Calu3 (cell line): ENCODE measurements at places on chromosomes 7 and 10. TPM values are rescaled to one million over a fixed set of nuclear protein-coding genes. Genes with fewer than 3 reads are reported as not detected.

Gene CNTNAP2
- total RNA-seq = 0.29 and 1.1 TPM in 2 replicates

GRCh38 chr7:2403718-2404648 lies 572 bp downstream of the CHST12 start:
- no peak overlapping the region for H3K27ac ChIP-seq
- H3K4me1 ChIP-seq = peaks cover 29% of the 10 kb centered on the region
- peak; percentile 67 for DNase-seq
- H3K36me3 ChIP-seq = peaks cover 36% of the 10 kb centered on the region
- H3K4me3 ChIP-seq = peak overlapping the region; percentile 79

- H3K36me3 ChIP-seq = no peaks in the 10 kb centered on the region
- DNase-seq = no peak
- no peak overlapping the region for H3K4me3 ChIP-seq
- H3K27me3 ChIP-seq = no peaks in the 10 kb centered on the region
- no peaks in the 10 kb centered on the region for H3K4me1 ChIP-seq
Measured at GRCh38 chr7:121634356-121634755, 238.2 kb upstream of the FAM3C start.

DNA sequence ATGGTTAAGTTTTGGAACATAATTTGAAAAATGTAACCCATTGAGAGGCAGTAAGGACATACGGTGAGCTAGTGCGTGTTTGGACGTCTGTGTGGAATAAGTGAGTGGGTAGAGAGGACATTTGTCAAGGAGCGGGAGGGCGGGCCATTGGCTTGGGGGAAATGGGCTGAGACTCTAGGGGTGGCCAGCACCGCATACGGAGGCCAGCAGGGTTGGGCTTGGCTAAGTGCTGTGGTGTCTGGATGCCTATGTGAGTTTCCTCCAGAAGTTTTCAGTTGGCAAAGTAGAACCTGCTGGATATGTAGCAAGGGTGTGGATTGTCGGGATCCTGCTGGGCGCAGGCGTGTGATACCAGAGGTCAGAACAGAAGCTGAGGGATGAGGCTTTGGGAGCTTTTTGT lies 103.0 kb downstream of the TCF7L2 start:
- peaks cover 22% of the 10 kb centered on the region for H3K4me1 ChIP-seq
- H3K27me3 ChIP-seq = no peaks in the 10 kb centered on the region
- no peak overlapping the region for H3K27ac ChIP-seq
- no peak overlapping the region for H3K4me3 ChIP-seq
- DNase-seq = no peak

Gene SOSTDC1
- 13.9 and 22.1 TPM in 2 replicates for total RNA-seq

DNA sequence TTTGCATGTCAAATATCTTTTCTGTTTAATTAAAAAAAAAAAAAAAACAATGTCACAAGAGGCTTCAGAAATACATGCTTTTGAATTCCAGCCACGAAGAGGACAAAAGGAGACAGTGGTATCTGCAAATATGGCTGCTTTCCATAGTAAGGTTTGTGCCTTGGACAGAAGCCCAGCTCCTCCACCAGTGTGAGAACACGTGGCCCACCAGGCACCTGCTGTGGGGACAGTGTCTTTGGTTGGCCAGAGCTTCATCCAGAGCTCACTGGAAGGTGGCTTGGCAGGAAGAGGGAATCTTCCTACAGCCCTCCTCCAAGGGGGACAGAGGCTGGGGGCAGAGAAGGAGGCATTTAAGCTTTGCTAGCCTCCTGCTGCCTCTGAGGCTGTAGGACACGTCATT lies 144.6 kb downstream of the GLCCI1 start:
- H3K27ac ChIP-seq = no peak overlapping the region
- H3K4me3 ChIP-seq = no peak overlapping the region
- H3K27me3 ChIP-seq = no peaks in the 10 kb centered on the region
- peaks cover 4% of the 10 kb centered on the region for H3K36me3 ChIP-seq
- H3K4me1 ChIP-seq = no peaks in the 10 kb centered on the region
- no peak for DNase-seq

DNA sequence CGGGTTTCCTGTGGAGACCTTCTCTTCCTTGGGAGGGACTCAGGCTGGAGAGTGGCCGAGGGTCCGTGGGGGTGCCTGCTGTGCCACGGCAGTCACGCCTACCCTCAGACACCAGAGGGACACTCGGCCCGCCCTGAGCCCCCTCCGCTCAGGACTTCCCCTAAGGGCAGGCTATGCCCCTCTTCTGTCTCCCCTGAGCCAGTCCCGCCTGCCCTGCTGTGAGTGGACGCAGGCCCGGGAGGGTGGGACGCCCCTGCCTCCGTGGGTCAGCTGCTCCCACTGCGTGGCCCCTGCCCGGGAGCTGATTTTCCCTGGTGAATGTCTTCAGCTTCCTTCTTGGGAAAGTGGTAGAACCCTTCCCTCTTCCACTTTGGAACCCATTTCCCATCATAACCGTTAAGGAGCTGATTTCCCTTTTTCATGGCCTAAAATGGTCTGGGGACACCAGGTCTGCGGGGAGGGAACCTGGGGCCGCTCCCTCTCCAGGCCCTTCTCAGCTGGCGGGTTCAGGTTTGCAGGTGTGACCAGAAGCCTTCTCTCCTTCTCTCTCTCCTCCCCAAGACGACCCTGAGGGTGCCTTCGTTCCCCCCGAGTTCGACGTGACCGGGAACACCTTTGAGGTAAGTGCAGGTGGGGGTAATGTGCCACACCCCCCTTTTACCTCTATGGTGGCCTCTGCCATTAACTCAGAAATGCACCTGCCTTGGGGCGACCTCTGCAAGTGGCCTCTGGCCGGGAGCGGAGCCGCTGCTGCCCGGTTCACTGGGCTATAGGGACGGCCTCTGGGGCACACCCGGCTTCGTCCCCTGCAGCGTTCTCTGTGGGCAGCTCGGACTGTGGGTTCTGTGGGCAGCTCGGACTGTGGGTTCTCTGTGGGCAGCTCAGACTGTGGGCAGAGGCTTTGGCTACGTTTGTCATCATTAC lies 7.9 kb downstream of the KNDC1 start:
- no peaks in the 10 kb centered on the region for H3K36me3 ChIP-seq
- H3K27me3 ChIP-seq = peaks cover 5% of the 10 kb centered on the region
- no peaks in the 10 kb centered on the region for H3K4me1 ChIP-seq
- H3K27ac ChIP-seq = no peak overlapping the region

- no peaks in the 10 kb centered on the region for H3K27me3 ChIP-seq
- peak overlapping the region; percentile 95 for H3K27ac ChIP-seq
- peak overlapping the region; percentile 76 for H3K4me3 ChIP-seq
- peaks cover 19% of the 10 kb centered on the region for H3K36me3 ChIP-seq
Measured at GRCh38 chr10:22230158-22230833, 12.5 kb upstream of the EBLN1 start.

DNA sequence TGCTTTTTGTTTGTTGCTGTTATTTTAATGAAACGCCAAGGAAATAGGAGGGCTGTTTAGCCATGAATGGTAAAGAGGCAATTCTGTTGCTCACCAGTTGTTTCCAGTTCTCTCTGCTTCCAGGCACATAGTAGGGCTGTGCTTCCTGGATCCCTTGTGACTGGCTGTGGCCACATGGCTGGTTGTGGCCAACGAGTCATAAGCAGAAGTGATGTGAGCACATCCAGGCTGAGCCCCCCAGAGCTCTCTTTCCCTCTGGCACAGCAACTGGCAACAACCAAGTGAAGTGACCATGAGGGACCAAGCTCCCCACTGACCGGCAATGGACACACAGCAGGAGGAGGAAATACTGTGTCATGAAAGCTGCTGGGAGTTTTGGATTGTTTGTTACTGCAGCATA lies 10.3 kb downstream of the GRID1 start:
- H3K4me1 ChIP-seq = no peaks in the 10 kb centered on the region
- H3K27me3 ChIP-seq = peaks cover 71% of the 10 kb centered on the region
- H3K27ac ChIP-seq = no peak overlapping the region
- no peak for DNase-seq

Gene PRPS1L1
- not detected in 2 replicates for total RNA-seq

Gene STOX1
- total RNA-seq = 2.7 TPM in 2 replicates

DNA sequence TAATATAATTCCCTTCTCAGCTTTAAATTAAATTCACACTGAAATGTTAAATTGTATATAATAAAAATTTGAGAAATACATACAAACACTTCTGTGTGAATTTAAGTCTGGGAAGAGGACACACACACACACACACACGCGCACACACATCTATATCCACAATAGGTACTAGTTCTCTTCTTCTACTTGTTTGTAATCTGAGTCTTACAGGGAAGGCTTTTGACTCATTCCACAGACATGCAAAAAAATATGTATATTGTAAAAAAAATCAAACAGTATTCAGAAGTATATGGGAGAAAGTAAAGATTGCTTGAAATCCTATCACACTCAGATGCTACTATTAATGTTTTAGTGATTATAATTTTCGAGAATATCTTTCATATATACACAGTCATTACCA lies 276.2 kb downstream of the MDFIC start:
- H3K27me3 ChIP-seq = no peaks in the 10 kb centered on the region
- DNase-seq = no peak
- H3K27ac ChIP-seq = no peak overlapping the region

Gene CARD11
- total RNA-seq = 79.2 and 87.2 TPM in 2 replicates

DNA sequence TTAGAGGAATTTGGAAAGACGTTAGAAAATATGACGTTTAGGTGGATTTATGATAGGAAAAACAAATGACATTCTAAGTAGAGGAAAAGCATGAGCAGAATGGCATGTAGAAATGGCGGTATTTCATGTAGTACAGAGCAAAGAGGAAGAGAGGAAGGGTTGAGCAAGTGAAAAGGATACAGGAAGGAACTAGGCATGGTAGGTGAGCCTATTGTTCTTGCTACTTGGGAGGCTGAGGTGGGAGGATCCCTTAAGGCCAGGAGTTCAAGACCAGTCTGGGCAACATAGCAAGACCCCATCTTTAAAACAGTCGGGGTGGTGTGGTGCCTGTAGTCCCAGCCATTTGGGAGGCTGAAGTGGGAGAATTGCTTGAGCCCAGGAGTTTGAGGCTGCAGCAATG lies 1.2 kb downstream of the GTPBP10 start:
- H3K36me3 ChIP-seq = peaks cover 27% of the 10 kb centered on the region
- no peak overlapping the region for H3K27ac ChIP-seq
- no peak for DNase-seq
- H3K27me3 ChIP-seq = no peaks in the 10 kb centered on the region

GRCh38 chr7:106858618-106859532 lies 6.2 kb upstream of the PIK3CG start:
- H3K4me3 ChIP-seq = no peak overlapping the region
- H3K4me1 ChIP-seq = peaks cover 26% of the 10 kb centered on the region
- peak overlapping the region; percentile 10 for H3K27ac ChIP-seq
- no peaks in the 10 kb centered on the region for H3K36me3 ChIP-seq

Gene FGF8
- total RNA-seq = not detected in 2 replicates

Gene ST8SIA6
- 0.14 TPM in 1 of 2 replicates, not detected in the other for total RNA-seq

- no peaks in the 10 kb centered on the region for H3K27me3 ChIP-seq
- no peak overlapping the region for H3K27ac ChIP-seq
- peaks cover 9% of the 10 kb centered on the region for H3K4me1 ChIP-seq
- H3K4me3 ChIP-seq = no peak overlapping the region
- DNase-seq = no peak
Measured at GRCh38 chr7:117163101-117163500, 159.8 kb downstream of the WNT2 start.

GRCh38 chr10:48252354-48252650 lies 22.2 kb downstream of the FRMPD2 start:
- H3K4me3 ChIP-seq = no peak overlapping the region
- H3K27me3 ChIP-seq = peaks cover 3% of the 10 kb centered on the region
- peaks cover 35% of the 10 kb centered on the region for H3K4me1 ChIP-seq
- no peak overlapping the region for H3K27ac ChIP-seq
- peaks cover 4% of the 10 kb centered on the region for H3K36me3 ChIP-seq
- no peak for DNase-seq

Gene ZNF467
- total RNA-seq = 0.54 and 2.4 TPM in 2 replicates

Gene MYOZ1
- total RNA-seq = not detected in 2 replicates

DNA sequence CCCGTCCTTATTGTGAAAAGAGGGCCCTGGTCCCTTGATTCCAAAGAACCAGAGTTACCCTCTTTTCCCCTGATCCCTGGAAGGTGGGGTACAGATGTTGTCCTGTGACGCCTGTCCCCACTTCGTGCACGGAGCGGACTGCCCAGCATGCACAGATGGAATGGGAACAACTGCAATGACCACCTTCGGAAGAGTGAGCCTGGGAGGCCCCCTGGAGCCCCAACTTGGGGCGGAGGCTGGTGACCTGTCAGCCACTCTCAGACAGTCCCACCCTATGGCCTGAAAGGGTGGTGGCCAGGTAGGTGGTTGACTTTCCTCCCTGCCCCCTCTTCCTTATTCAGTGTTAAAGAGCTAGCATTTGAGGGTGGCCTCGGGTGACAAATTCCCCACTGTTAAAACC lies 196.6 kb upstream of the GALNT17 start:
- H3K36me3 ChIP-seq = no peaks in the 10 kb centered on the region
- no peak for DNase-seq
- H3K4me1 ChIP-seq = no peaks in the 10 kb centered on the region
- no peaks in the 10 kb centered on the region for H3K27me3 ChIP-seq

GRCh38 chr7:18352339-18353255 lies 143.0 kb upstream of the HDAC9 start:
- no peaks in the 10 kb centered on the region for H3K36me3 ChIP-seq
- peak overlapping the region; percentile 91 for H3K27ac ChIP-seq
- no peaks in the 10 kb centered on the region for H3K27me3 ChIP-seq
- peaks cover 60% of the 10 kb centered on the region for H3K4me1 ChIP-seq
- peak overlapping the region; percentile 67 for H3K4me3 ChIP-seq

DNA sequence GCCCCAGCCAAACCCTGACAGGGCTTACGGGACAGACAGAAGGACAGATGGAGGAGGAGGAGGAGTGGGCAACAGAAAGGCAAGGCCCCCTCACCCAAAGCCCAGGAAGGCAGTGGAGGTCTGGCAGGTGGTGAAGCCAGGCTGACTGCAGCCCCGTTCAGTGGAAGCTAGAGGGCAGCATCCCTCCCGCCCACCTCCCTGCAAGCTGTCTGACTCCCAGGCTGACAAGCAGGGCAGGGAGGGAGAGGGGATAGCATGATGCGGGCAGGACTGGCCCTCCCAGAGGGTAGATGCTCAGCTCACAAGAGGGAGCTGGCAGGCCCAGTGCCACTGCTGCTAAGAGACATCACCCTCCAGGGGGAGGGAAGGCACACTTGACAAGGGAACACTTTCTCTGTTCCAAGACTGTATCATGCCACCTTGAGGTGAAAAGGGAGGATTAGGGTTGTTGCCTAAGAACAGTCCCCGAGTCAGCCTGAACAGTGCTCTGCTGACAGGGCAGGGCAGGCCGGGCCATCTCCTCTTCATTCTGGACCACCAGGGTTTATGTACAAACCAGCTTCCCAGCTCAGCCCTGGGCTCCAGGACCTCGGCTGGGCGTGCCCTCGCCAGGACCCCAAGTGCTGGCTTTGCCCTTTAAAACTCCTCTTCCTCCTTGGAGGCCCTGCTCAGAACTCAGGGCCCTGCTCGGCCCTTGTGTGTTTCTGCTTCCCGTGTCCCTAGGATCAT lies 61.8 kb downstream of the RASGEF1A start:
- H3K4me3 ChIP-seq = no peak overlapping the region
- H3K4me1 ChIP-seq = no peaks in the 10 kb centered on the region
- H3K36me3 ChIP-seq = no peaks in the 10 kb centered on the region
- peak; percentile 63 for DNase-seq

- no peak overlapping the region for H3K27ac ChIP-seq
- no peaks in the 10 kb centered on the region for H3K27me3 ChIP-seq
- peaks cover 6% of the 10 kb centered on the region for H3K4me1 ChIP-seq
- H3K4me3 ChIP-seq = no peak overlapping the region
- H3K36me3 ChIP-seq = peaks cover 21% of the 10 kb centered on the region
Measured at GRCh38 chr10:68052463-68052862, 22.6 kb downstream of the HERC4 start.

Gene ASB15
- total RNA-seq = not detected in 2 replicates
